Lung (tissue), 17 donors: ENCODE measurements at places on chromosomes 6 and 20. TPM values are rescaled to one million over a fixed set of nuclear protein-coding genes. Genes with fewer than 3 reads are reported as not detected.
A peak's percentile ranks its signal among the peaks of the same experiment; 100 is the strongest.

- DNase-seq: peak; percentile 66
Measured at GRCh38 chr6:132530293-132530974, 7.6 kb upstream of the TAAR9 start.

GRCh38 chr6:55379471-55379870, 52.2 kb downstream of the GFRAL start:
- DNase-seq: no peak

PCMT1 gene
- 65.5 TPM for total RNA-seq

- DNase-seq: no peak
Measured at GRCh38 chr6:33217246-33217645, 8.9 kb downstream of the RING1 start.

- DNase-seq: no peak
Measured at GRCh38 chr20:5833309-5833941, 83.2 kb downstream of the SHLD1 start.

DNA sequence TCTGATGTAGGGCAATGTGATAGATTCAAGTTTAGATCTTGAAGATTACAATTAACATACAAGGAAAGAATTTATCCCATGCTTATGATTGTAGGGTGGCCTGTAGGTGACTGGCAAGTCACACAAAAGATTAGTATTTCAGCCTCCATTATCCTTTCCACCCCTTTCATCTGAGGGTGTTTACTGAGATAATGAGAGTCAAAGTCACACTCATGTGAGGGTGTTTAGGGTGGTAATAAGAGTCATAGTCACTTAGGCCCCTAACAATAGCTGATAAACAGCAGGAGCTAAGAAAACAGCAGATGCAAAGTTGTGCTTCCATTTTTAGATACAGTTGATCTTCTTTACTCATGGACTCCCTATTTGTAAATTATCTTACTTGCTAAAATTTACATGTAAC, 11.4 kb downstream of the FAM184A start:
- DNase-seq: no peak

DNA sequence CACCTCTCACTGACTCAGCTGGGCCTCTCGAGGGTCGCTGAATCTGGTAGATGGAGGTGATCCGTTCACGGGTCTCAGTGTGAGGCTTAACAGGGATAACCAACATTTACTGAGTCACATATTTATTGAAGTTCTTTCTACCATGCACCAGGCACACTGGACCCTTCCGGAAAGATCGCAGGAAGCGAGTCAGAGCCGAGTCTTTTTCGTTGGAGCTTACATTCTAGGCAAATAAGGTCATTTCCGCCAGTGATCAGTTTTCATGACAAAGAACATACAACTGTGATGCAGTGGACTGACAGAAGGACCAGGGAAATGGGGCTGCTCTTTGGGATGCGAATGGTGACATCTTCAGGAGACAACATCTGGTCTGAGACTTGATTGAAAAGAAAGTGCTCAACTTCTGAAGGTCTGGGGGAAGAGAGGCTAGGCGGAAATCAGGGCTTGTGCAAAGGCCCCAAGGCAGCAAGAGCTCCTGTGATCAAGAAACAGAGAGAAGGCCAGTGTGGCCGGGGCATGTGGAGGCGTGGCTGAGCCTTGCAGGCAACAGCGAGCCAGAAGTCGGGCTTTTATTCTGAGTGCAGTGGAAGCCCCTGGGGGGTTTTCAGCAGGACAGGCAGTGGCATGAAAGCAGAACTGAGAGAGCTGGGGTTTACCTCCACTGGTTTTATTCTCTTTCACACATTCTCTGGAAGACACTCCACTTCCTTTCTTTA, 56.7 kb downstream of the APCDD1L start:
- DNase-seq: no peak

GRCh38 chr6:162099685-162100084, 627.9 kb downstream of the PRKN start:
- DNase-seq: no peak

DNA sequence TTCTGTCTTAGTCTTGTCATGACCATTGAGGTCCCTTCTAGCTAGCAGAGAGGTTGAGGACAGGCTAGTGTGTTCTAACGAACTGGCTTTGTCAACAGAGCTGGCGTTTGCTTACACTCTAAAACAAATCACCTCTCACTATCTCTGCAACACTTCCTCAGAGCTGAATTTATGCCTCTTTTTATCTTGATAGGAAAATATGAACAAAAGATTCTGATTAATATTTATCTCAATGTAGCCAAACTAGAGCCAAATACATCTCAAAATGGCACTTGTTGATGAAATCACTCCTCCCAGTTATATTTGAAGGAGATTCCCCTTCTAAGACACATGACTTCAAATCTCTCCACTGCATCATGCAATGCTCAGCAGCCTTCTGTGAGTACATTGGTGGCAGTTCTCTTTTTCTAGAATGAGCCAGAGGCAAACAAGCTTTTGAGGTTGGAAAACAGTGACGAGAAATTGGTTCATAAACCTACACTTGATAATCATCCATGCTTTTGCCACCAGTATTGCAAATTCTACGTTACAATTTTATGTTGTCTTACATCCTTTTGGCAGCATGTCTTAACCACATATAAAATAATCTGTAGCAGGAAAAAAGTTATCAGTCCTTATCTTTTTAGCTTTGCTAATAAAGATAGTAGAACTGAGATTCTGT, 615.7 kb upstream of the CITED2 start:
- no peak for DNase-seq

DNA sequence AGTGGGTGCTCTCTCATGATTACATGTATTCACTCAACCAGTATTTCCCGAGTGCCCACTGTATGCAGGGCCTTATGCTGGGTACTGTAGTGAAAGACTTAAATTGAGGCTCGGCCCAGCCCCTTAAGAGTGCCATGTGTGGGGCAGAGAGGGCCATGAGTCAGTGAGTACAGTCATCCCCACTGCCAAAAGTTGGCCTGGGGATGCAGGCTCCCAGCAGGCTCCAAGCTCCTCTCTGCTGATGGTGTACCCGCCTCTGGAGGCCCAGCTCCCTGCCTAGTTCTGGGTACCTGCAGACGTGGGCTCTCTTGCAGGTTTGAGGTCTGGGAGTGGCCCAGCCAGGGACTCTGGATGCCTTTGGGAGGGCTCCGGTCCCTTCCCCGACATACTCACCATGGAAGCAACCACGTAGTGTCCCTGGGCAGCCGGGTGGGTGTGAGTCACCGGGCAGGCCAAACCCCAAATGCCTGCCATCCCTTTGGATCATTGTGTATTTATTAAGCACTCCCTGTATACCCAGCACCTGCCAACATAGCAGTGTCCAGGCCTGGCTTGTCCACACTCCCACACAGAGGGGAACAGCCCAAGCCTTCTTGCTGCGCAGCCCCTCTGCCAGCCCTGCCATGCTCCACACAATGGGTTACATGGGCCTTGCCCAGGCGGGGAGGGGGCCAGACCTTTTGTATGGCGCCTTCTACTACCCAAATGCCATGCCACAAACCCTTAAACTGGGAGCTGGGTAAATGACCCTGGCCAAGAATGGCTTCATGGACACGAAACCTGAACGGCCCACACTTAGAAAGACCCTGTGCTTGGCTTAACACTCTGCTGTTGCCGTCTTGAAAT, 153.6 kb downstream of the VEGFA start:
- no peak for DNase-seq

- DNase-seq: no peak
Measured at GRCh38 chr6:151402228-151402627, 10.9 kb upstream of the ZBTB2 start.

- DNase-seq: no peak
Measured at GRCh38 chr6:105135056-105135455, 44.8 kb downstream of the POPDC3 start.

DNA sequence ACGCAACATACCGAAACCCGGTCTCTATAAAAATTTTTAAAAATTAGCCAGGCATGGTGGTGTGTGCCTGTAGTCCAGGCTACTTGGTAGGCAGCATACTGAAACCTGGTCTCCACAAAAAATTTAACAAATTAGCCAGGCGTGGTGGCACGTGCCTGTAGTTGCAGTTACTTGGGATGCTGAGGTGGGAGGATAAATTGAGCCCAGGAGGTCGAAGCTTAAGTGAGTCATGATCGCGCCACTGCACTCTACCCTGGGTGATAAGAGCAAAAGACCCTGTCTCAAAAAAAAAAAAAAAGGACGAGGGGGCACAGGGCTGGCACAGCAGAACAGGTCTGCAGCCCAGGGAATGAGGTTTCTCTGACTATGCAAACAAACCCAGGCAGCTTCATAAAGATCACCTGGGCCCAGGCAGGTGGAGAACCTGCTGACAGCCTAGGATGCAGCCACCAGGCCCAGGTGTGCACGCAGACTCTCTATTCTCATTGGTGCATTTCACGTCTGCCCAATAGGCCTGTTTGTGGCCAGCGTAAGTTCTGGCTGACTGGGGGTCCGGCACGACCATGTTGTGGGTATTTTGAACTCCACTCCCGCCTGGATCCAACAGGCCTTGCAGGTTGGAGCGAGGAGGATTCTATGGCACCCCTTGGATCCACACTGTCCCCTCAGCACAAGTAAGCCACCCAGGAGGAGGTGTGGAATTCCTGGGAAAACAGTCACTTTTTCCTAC, 204.5 kb downstream of the PREX1 start:
- no peak for DNase-seq

PMEPA1 gene
- total RNA-seq: 44.0 TPM

- DNase-seq: no peak
Measured at GRCh38 chr6:49410564-49410963, 52.5 kb downstream of the MMUT start.

GRCh38 chr20:53270792-53271375, 298.7 kb downstream of the TSHZ2 start:
- no peak for DNase-seq

DNA sequence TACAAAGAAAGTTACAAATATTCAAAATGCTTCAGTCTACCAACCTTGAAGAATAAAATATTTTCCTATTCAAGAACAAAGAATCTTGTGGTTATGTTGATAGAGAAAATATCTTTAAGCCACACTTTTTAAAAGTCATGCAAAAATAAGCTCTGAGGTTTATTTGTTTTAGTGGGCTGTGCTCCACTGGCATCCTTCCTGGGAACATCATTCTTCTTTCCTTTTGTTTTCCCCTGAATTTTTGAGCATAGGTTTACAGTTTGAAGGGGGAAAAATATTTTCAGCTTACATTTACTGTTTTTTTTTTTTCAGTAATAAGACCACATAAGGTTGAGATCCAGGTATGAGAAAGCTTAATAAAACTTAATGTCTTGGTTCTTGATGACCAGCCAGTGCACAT, 72.0 kb upstream of the BACH2 start:
- DNase-seq: no peak

DNA sequence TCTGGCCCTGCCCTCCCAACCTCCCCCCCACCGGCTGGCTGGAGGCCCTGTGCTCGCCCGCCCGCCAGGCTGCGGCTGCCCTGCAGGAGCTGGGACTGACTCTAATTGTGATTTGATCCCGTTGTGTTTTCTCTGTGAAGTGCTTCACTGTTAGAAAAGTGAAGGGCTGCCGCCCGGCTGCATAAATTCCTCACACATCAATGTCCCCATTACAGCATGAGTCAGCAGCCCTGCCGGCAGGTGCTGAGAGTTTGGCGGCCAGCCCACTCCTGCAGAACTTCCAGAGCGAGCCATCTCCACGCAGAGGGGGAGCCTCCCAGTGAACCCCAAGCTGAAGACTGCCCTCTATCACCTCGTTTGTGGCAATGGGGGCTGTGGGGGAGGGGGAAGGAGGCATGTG, 137.9 kb downstream of the DLL1 start:
- peak; percentile 57 for DNase-seq

GRCh38 chr6:16804546-16805242, 43.4 kb upstream of the ATXN1 start:
- peak; percentile 19 for DNase-seq

HLA-DMB gene
- 42.3 TPM for total RNA-seq

DNA sequence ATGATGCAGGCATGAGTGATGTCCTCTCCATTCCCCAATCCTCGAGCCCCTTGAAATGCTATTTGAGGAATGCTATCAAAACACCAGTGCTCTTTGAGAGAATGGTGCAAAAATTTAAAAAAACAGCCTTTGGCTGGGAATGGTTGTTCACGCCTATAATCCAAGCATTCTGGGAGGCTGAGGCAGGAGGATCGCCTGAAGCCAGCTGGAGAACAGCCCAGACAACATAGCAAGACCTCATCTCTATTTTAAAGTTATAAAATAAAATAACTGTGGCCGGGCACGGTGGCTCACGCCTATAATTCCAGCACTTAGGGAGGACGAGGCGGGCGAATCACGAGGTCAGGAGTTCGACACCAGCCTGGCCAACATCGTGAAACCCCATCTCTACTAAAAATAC, 4.2 kb upstream of the VARS1 start:
- DNase-seq: no peak

DNA sequence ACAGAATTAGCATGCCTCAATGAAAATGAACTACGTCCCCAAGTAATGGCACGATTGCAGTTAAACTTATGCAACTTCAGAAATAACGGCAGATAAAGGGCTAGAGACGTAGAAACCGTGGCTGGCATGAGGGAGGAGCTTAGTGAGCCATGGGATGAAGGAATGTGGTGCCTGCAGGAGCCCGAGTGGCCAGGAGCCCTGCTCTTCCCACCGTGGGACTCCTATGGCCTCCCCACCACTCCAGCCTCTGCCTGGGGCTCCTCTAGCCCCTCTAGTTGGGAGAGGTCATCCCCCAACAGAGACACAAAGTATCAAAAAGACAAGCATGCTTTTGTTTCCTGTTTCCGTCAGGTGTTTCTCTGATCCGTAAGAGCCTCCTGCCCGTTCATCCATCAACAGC, 75.1 kb upstream of the BHLHE23 start:
- DNase-seq: no peak

DNA sequence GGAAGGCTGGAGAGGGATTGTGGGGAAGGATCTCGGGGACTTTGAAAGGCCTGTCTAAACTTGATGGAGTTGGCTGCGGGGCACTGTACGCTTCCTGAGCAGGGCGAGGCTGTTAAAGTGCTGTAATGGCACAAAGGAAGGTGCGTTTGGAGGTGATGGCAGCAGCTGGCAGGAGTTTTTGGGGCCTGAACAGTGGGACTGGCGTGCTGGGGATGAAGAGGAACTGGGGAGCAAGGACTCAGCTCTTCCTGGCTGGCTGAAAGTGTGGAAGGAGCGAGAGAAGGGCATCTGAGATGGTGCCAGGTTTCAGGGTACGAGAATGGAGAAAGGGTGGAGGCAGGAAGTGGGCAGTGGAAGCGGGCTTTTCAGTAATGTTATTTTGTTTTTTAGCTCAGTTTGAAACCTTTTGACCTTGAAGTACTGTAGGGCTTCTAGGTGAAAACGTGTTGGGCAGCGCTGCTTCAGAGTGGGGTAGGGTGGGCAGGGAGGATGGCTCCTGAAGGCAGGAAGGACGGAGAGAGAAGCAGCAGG, 8.0 kb downstream of the TMEM181 start:
- DNase-seq: no peak

SLC17A3 gene
- not detected for total RNA-seq

GRCh38 chr6:33604941-33605854, 15.9 kb upstream of the ITPR3 start:
- no peak for DNase-seq

GRCh38 chr20:58810879-58811250, 39.8 kb downstream of the GNAS-AS1 start:
- no peak for DNase-seq

GRCh38 chr6:80690551-80691131, 584.2 kb downstream of the BCKDHB start:
- DNase-seq: no peak

C20orf204 gene
- total RNA-seq: 1.3 TPM
